B cell (primary cell): ENCODE measurements at places on chromosomes 1 and 21.
A peak's percentile ranks its signal among the peaks of the same experiment; 100 is the strongest.

DNA sequence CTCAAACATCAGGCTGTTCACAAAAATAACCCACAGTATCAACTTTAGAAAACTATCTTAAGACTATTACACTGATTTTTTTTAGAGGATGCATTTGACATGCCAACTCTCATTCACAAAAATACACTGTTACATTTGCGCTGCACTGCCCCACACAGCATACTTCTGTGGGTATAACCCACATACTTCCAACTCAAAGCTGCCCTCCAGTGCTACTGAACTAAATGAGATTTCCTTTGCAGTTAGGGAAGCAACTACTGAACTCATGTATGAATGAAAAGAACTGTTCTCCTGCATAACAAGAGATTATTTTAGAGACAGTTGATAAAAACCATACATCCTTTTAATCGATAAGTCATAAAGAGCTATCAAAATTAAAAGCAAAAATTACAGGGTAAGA lies 25.8 kb upstream of the GADD45A start:
- H3K27ac ChIP-seq: no peak overlapping the region
- no peaks in the 10 kb centered on the region for H3K4me1 ChIP-seq
- H3K27me3 ChIP-seq: no peaks in the 10 kb centered on the region

DNA sequence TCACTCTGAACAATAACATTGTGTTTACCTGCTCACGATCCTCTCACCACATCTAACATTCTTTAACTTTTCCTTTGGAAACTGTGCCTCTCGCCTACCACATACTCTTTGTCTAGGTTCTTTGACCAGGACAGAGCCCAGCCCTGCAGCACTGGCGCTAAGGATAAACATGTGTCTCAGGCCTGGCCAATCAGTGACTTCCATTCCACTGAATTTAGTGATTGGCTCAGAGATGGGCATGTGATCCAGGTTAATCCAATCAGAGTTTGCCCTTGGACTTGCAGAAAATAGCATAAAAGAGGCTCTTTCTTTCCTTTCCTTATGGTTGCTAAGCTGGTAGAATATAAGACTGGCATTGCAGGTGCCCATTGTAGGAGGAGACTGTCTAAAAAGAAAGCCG lies 605.7 kb downstream of the MATN1 start:
- H3K27ac ChIP-seq: no peak overlapping the region
- no peak overlapping the region for H3K4me3 ChIP-seq
- no peaks in the 10 kb centered on the region for H3K36me3 ChIP-seq
- no peaks in the 10 kb centered on the region for H3K27me3 ChIP-seq

- DNase-seq: peak; percentile 31
- peaks cover 25% of the 10 kb centered on the region for H3K4me1 ChIP-seq
- H3K27ac ChIP-seq: no peak overlapping the region
- H3K4me3 ChIP-seq: no peak overlapping the region
- no peaks in the 10 kb centered on the region for H3K36me3 ChIP-seq
- no peaks in the 10 kb centered on the region for H3K27me3 ChIP-seq
Measured at GRCh38 chr1:113949007-113949406, 19.9 kb downstream of the HIPK1 start.

- no peak for DNase-seq
- no peak overlapping the region for H3K27ac ChIP-seq
- H3K36me3 ChIP-seq: no peaks in the 10 kb centered on the region
Measured at GRCh38 chr1:176854758-176855745, 309.5 kb downstream of the ASTN1 start.

- H3K36me3 ChIP-seq: no peaks in the 10 kb centered on the region
- DNase-seq: peak; percentile 6
- H3K4me1 ChIP-seq: peaks cover 20% of the 10 kb centered on the region
- H3K4me3 ChIP-seq: peak overlapping the region; percentile 53
- peak overlapping the region; percentile 13 for H3K27ac ChIP-seq
Measured at GRCh38 chr1:53015508-53015860, 46.5 kb upstream of the PODN start.

DNA sequence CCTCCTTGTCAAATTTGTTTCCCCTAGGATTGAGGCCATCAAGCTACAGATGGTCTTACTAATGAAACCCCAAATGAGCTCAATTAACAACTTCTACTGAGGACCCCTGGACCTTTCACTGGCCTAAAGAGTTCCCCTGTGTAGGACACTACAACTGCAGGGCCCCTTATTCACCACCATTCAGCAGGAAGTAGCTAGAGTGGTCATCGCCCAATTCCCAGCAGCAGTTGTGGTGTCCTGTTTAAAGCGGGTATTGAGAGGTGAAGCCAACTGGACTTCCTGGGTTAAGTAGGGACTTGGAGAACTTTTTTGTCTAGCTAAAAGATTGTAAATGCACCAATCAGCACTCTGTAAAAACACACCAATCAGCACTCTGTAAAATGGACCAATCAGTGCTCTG lies 1466.9 kb downstream of the KCNT2 start:
- no peaks in the 10 kb centered on the region for H3K36me3 ChIP-seq
- no peak overlapping the region for H3K4me3 ChIP-seq

GRCh38 chr1:64093941-64094340 lies 109.5 kb upstream of the UBE2U start:
- no peaks in the 10 kb centered on the region for H3K4me1 ChIP-seq
- no peak for DNase-seq
- no peaks in the 10 kb centered on the region for H3K27me3 ChIP-seq

- H3K4me1 ChIP-seq: peaks cover 20% of the 10 kb centered on the region
- no peak overlapping the region for H3K4me3 ChIP-seq
- no peaks in the 10 kb centered on the region for H3K36me3 ChIP-seq
- no peak for DNase-seq
- H3K27me3 ChIP-seq: no peaks in the 10 kb centered on the region
- peak overlapping the region; percentile 89 for H3K27ac ChIP-seq
Measured at GRCh38 chr1:110620250-110620615, 14.1 kb upstream of the KCNA2 start.

DNA sequence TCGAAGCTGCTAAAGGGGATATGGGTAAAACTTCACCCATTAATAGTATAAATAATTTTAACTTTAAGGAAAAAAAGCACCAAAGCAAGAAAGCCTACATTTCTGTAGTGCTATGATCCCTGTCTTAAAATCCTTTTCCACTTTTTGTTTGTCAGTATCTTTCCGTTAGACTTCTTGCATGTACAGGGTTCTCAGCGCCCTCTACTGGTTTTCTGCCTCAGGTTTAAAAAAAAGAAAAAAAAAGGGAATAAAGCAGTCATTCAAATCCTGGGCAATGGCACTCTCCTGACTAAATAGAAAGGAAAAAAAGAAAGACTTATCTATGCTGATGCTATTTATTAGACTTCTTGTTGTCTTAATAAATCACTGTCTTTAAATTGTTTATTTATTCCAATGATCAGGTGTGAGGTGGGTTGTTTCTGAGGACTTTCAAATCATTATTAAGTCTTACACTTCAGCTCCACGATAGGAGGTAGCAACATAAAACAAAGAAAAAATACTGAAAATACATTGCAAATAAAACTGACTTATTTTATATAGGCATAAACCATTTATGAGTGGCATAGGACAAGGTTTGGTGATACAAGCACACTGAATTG lies 475.4 kb upstream of the NR5A2 start:
- H3K4me3 ChIP-seq: no peak overlapping the region
- no peaks in the 10 kb centered on the region for H3K27me3 ChIP-seq
- peaks cover 5% of the 10 kb centered on the region for H3K4me1 ChIP-seq
- peak; percentile 73 for DNase-seq
- no peaks in the 10 kb centered on the region for H3K36me3 ChIP-seq

GRCh38 chr1:228900099-228900885 lies 165.0 kb downstream of the RHOU start:
- DNase-seq: no peak
- no peaks in the 10 kb centered on the region for H3K27me3 ChIP-seq
- no peaks in the 10 kb centered on the region for H3K36me3 ChIP-seq
- peaks cover 4% of the 10 kb centered on the region for H3K4me1 ChIP-seq
- no peak overlapping the region for H3K27ac ChIP-seq
- no peak overlapping the region for H3K4me3 ChIP-seq

DNA sequence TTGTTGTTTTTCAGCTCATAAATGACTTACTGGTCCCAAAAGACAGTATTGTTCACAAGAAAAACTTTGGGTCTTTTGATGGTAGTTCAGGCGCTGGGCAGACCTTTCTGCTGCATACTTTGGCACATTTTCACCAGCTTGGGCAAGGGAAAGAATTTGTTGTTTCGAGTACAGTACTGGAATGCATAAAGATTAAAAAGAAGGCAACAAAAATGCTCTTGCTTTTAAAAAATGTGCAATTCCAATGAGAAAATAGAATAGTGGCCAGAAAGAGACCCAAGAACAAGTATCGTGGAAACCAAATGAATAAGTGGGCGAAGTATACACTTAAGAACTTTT lies 56.0 kb downstream of the CLIC6 start:
- DNase-seq: no peak
- no peak overlapping the region for H3K27ac ChIP-seq
- no peaks in the 10 kb centered on the region for H3K27me3 ChIP-seq
- no peak overlapping the region for H3K4me3 ChIP-seq

DNA sequence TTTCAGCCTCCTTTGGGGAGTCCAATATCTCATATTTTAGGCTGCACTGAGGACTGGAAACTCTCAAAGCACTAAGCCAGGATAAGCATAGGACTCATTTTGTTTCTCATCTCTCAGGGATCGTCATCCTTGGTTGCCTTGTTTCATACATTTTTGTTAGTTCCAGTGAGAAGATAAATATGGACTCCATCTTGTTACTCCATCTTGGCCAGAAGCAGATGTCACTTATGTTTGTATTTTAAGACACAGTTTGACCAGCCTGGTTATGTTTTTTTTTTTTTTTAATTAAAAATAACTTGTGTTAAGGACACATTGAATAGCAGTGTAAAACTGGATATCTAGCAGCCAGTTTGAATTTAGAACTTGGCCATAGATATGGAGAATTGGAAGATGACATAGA lies 34.7 kb downstream of the DISP3 start:
- no peaks in the 10 kb centered on the region for H3K4me1 ChIP-seq
- H3K36me3 ChIP-seq: no peaks in the 10 kb centered on the region
- no peak overlapping the region for H3K27ac ChIP-seq

- no peaks in the 10 kb centered on the region for H3K36me3 ChIP-seq
- H3K4me1 ChIP-seq: peaks cover 52% of the 10 kb centered on the region
- no peaks in the 10 kb centered on the region for H3K27me3 ChIP-seq
- no peak overlapping the region for H3K27ac ChIP-seq
- H3K4me3 ChIP-seq: no peak overlapping the region
Measured at GRCh38 chr1:111142356-111142975, 2.4 kb downstream of the CEPT1 start.
